ENCODE measurements at places on chromosomes 5 and 9. TPM values are rescaled to one million over a fixed set of nuclear protein-coding genes. Genes with fewer than 3 reads are reported as not detected.

DNA sequence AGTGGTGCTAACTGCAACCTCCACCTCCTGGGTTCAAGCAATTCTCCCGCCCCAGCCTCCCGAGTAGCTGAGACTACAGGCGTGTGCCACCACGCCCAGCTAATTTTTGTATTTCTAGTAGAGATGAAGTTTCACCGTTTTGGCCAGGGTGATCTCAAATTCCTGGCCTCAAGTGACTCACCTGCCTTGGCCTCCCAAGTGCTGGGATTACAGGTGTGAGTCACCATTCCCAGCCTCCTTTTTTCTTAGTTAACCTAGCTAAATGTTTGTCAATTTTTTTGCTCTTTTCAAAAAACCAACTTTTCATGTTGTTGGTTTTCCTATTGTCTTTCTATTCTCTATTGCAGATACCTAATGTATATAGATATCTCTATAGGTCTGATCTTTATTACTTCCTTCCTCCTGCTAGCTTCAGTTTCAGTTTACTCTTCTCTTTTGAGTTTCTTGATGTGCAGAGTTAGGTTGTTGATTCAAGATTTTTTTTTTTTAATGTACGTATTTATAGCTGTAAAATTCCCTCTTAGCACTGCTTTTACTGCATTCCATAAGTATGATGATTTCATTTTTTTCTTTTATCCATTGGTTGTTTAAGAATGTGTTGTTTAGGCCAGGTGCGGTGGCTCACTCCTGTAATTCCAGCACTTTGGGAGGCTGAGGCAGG, 32.9 kb downstream of the FGD3 start:
- DNase-seq = no peak

DNA sequence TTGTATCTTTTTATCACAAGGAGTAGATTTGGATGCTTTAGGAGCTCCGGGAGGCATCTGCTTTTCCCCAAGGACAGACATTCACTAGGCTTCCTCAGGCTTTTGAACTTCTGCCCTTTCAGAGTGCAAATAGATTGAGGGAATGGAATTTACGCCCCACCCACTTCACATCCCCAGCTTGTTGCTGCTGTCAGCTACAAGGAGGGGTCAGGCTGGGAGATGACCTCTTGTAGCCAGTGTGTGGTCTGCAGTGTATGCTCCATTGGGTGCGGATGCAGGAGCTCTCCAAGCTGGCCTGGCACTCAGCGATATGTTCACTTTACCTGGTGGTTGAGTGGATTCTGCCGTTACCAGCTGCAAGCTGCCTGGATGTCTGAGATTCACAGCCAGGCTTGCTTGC, 6.4 kb downstream of the TNFSF15 start:
- no peak for DNase-seq

HAVCR1 gene
- 2.9 TPM for total RNA-seq

DNA sequence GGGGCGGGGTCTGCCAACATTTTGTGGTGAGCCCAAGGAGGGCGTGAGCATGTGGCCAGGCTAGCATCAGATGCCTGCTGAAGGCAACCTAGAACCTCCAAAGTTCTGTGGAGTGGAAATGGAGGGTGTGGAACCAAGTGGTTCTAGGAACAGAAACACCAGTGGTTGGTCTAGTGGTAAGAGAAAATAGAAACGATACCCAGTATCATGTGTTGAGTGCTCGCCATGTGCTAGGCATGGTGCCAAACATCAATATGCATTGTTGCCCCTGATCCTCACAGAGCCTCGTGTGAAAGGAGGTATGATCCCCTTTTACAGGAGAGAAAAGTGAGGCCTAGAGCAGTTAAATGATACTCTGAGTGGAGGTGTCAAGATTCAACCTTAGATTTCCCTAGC, 31.5 kb upstream of the MVB12B start:
- DNase-seq = no peak

HACD4 gene
- total RNA-seq = 5.1 TPM

SLC6A18 gene
- total RNA-seq = not detected

GRCh38 chr5:52520171-52520570, 267.5 kb upstream of the ITGA1 start:
- DNase-seq = no peak

DNA sequence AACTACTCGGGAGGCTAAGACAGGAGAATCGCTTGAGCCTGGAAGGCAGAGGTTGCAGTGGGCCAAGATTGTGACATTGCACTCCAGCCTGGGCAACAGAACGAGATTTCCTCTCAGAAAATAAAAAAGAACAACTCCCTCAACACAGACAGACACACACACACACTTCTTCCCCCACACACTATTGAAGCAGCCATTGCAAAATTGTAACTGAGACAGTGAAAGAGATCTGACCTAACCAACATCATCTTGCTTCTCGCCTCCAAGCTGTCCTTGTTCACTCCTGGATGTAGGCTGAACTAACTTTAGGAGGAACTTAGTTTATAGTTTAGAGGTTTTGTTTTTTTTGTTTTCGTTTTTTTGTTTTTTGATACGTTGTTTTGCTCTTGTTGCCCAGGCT, 13.0 kb upstream of the PLIN2 start:
- no peak for DNase-seq

- DNase-seq = no peak
Measured at GRCh38 chr9:134224567-134225093, 60.3 kb upstream of the RNU6ATAC start.

GRCh38 chr9:123268199-123268464, 254 bp downstream of the STRBP start:
- no peak for DNase-seq

- DNase-seq = no peak
Measured at GRCh38 chr5:26833596-26833995, 204.8 kb downstream of the CDH9 start.

GRCh38 chr9:136057236-136058081, 37.6 kb downstream of the NACC2 start:
- DNase-seq = no peak

GRCh38 chr5:154368041-154368800, 77.6 kb upstream of the SAP30L start:
- DNase-seq = no peak

DNA sequence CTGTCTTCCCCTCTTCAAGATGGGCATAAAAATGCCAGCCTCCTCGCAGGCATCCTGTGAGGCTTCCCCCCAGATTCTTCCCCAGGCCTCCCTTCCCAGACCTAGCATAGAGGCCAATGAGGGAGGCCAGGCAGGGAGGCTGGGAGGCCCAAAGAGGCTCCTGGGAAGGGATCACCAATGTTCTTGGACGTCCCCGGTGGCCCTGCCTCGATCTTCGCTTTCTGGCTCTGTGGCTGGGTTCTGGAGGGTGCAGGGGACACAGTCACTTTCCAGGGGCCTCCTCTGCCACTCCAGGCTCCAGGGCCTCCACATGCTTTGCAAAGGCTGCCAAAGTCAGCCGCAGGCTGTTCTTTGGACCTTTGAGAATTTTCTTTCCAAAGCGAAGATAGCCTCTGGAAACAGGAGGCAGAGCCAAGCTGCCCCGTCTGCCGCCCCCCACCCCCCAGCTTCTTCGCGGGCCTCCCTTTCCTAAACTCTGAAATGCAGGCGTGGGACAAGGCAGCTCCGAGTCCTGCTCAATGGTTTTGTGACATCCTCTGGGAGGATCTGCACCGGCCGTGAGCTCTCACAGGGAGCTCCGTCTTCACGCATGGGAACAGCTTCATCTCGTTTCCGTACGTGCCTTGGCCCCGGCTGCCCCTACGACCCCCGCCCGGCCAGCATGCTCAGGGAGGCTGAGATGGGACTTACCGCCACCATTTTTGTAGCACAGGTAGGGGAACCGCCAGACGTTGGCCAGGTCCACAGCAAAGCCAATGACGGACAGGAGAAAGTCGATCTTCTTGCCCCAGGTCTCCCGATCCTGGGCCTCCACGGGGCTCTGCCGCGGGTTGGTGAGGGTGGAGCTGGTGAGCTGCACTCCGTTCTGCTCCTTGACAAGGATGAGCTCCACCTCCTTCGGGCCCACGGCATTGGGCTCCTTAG, 2.8 kb downstream of the SLC6A3 start:
- DNase-seq = no peak

- no peak for DNase-seq
Measured at GRCh38 chr9:107890921-107891465, 401.4 kb upstream of the KLF4 start.

DNA sequence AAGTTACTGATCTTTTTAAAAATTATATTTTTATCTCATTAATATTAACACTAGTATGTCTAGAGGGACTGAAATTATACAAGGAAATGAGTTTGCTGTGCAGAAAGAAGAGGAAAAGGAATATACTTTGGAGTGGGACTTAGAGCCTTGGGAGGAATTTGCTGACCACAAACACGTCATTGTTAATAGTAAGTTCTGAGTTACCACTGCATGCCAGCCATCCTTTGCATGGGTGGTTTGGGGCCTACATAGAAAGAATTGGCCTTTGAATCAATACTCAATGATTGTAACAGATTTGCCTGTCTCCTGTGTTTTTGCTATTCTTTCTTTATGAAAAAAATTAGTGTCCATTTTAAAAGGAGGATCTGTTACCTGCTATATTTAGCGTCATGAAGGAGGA, 232.6 kb upstream of the TNC start:
- DNase-seq = no peak

DNA sequence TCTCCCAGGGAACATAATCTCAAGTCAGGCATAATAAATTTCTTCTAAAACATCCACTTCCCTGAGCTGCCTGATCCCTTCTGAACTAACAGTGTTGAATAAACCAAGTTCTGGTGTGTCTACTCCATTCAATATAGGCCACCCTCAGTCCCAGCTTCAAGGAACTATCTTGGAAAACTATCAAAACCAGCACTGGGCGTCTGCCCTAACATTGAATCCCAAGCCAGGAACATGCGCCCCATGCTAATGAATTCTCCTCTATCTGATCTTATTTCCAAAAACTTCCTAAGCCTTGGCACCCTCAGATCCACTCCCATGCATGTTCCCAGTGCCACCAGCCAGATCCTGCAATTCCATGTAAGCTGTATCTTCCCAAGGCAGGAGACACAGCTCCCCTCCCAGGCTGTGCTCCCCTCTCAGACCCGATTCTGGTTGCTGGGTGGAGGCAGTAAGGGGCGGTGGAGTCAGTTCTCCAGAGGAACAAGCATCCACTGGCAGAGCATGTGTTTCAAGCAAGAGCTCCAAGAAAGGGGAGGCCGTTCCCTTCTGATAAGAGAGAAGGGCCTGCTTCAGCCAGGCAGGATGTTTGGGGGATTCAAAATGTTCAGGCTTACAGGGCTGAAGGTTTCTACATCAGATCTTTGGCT, 13.1 kb upstream of the FOXI1 start:
- DNase-seq = no peak

GRCh38 chr5:158084292-158084691, 225.3 kb upstream of the CLINT1 start:
- no peak for DNase-seq

GRCh38 chr5:80239680-80240367, 16.0 kb downstream of the SERINC5 start:
- no peak for DNase-seq

DNA sequence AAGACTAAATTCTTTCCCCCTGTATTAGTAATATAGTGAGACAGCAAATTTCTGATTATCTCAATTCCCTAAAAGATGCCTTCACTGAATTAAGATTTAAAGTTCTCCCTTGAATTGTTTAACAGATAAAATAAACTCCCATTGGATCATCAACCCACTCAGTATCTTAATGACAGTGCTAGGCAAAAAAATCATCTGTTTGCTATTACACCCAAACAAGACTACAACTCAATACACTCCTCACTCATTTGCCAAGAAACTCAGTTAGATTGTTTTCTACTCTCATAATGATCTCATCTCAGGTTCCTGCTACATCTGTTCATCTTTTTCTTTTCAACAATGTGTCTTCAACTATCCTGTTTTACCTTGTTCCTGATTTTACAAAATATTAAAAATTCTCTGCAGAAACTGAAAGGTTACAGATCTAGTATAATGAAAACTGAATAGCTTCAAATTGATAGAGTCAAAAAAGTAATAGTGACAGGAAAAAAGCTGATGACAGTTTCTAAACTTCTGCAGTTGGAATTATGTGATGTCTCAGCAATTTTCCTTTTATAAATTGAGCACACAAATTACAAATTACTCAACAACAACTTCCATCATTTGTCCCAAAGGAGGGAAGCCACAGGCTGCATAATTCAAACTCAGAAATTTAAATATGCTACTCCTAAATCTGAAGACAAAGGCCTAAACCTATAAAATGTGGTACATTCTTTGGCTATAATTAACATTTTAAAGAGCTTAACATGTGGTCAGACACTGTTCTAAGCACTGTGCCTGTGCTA, 39.4 kb downstream of the HOMER1 start:
- DNase-seq = no peak
